Thyroid gland (tissue), 4 donors: ENCODE measurements at places on chromosomes 1 and 21. TPM values are rescaled to one million over a fixed set of nuclear protein-coding genes. Genes with fewer than 3 reads are reported as not detected.

- H3K36me3 ChIP-seq, result no peaks in the 10 kb centered on the region
- H3K4me3 ChIP-seq, result no peak overlapping the region
- H3K27ac ChIP-seq, result no peak overlapping the region
- H3K4me1 ChIP-seq, result no peaks in the 10 kb centered on the region
- DNase-seq, result no peak
Measured at GRCh38 chr1:216462066-216462775, 39.0 kb upstream of the USH2A start.

DNA sequence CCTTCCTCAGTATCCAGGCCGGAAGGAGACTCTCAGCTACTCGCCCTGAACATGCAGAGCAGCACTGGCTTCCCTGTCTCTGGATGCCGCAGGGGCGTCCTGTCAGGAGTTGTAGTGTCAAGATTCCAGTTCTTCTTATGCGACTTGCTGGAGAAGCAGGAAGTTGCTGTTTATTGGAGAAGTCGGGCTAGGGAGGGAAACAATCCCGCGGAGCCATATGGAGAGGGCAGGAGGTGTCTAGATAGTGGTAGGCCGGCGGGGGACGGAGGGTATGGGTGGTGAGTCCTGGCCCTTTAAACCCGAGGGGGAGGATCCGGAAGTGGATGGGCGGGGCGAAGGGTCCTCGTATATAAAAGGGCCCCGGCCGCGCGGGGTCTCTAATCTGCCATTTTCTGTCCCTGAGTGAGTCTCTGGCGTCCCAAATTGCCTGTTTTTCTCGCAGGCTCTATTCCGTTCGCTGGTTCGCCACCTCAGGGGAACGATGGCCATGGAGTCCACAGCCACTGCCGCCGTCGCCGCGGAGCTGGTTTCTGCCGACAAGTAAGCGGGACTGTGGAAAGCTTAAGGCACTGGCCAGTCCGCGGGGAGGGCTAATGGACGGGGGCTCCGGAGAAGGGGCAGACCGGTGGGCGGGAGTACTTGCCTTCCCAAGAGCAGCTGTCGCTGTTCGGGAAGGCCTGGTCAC lies at the start of gene NASP:
Gene NASP, plus strand, starts transcription at position 376 of the 685 bp plus-strand sequence. Its CDS starts 106 bp downstream, at position 482.
- peaks cover 17% of the 10 kb centered on the region for H3K4me1 ChIP-seq
- peak within 1 kb of the TSS; percentile 99 for H3K4me3 ChIP-seq
- peak within 1 kb of the TSS; percentile 74 for H3K27ac ChIP-seq
- H3K27me3 ChIP-seq, result no peaks in the 10 kb centered on the region

DNA sequence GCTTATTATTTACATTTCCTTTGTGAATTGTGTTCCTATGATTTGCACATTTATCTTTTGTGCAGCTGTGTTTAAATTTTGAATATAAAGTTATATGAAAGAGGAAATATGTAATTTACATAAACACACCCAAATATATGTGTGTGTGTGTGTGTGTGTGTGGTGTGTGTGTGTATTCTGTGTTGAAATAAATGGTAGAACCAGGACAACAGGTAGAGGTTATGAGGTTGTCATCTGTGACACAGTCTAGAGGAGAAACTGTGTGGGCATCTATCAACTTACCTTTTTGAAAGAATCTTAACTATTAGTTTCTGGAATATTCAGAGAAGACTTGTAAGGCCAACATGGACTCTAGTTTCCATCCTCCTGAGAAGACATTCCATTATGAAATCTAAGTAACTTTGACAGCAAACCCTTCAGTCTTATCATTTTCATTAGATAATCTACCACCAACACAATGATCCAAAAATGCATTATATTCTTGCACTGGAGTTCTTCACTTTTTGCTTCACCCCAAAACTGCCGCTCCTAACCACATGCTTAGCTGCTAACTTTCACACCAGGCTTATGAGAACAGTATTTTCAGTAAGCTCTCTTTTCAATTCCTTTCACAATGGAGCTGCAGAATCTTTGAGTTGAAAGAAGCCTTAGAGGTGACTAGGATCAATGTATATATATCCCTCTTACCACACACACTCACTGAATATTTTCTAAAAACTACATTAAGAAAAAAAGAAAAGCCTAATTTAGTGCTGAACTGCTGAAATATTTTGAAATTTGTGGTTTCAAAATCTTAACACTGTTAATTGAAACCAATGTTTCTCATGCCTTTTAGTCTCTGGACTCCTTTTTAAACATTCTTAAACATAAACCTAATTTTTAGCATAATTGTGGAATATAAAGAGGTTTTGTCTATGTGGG lies 21.8 kb downstream of the PTPRC start:
- H3K4me3 ChIP-seq, result no peak overlapping the region
- DNase-seq, result no peak
- no peaks in the 10 kb centered on the region for H3K36me3 ChIP-seq
- no peak overlapping the region for H3K27ac ChIP-seq
- no peaks in the 10 kb centered on the region for H3K27me3 ChIP-seq
- no peaks in the 10 kb centered on the region for H3K4me1 ChIP-seq

DNA sequence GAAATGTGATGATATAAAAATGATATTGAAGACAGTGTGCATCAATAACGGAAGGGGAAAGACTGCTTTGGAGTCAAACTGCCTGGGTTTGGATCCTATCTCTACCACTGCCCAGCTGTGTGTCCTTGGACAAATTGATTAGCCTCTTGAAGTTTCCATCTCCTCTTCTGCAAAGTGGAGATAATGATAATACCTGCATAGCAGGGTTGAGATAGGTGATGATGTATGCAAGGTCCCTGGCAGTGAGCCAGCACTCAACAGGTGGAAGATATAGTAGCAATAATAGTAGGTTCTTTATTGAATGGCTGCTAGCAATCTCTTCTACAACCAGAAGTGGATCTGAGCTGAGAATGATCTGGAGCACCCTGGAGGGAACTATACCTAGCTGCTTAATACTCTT lies 166.7 kb downstream of the MIS18A start:
- H3K4me3 ChIP-seq, result no peak overlapping the region
- H3K36me3 ChIP-seq, result no peaks in the 10 kb centered on the region
- no peaks in the 10 kb centered on the region for H3K27me3 ChIP-seq
- DNase-seq, result no peak
- no peak overlapping the region for H3K27ac ChIP-seq

- H3K4me3 ChIP-seq, result no peak overlapping the region
- H3K27ac ChIP-seq, result no peak overlapping the region
- DNase-seq, result no peak
- no peaks in the 10 kb centered on the region for H3K36me3 ChIP-seq
- H3K4me1 ChIP-seq, result peaks cover 3% of the 10 kb centered on the region
Measured at GRCh38 chr1:165847486-165847885, 20.1 kb downstream of the UCK2 start.

- peaks cover 12% of the 10 kb centered on the region for H3K4me1 ChIP-seq
- DNase-seq, result peak; percentile 76
Measured at GRCh38 chr1:7984811-7985210, 23.3 kb downstream of the PARK7 start.

DNA sequence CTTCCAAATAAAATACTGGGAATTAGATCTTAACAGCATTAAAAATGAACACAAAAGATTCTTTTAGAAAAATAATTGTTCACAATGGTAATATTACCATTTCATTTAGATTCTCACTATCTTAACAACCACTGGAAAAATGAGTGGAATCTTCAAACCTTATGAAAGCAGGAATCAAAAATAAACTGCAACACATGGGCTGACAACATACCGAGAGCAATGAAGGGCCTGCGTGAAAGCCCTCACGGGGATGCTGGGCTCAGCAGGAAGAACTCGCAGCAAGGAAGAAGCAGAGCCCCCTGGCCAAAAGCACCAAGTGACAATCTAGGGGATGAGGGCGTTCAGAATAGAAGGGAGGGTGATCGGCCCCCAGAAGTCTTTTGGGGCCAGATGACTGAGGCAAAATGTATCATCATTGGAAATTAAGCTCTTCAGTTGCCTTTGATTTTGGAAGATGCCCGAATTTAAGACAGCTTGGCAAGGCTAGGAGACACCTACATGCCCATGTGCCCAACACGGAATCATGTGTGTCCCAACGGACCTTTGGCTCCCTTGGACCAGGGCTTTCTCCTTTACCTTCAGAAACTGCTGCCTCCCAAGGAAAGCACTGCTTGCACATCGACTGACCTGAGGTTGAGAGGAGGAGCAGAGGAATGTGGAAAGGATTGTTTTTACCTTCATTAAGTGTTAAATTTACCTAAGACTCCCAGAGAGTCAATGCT lies 103.9 kb downstream of the TGFBR3 start:
- no peak overlapping the region for H3K4me3 ChIP-seq
- H3K4me1 ChIP-seq, result peaks cover 28% of the 10 kb centered on the region
- no peak for DNase-seq
- H3K27me3 ChIP-seq, result no peaks in the 10 kb centered on the region
- H3K36me3 ChIP-seq, result no peaks in the 10 kb centered on the region

DNA sequence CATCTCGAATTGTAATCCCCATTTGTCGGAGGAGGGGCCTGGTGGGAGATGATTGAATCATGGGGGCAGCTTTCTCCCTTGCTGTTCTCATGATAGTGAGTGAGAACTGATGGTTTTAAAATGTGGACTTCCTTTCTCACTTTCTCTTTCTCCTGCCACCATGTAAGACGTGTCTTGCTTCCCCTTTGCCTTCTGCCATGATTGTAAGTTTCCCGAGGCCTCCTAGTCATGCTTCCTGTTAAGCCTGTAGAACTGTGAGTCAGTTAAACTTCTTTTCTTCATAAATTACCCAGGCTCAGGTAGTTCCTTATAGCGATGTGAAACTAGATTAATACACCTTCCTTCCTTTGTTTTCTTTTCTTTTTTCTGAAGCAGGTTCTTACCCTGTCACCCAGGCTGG lies 13.9 kb downstream of the DNAJC6 start:
- no peaks in the 10 kb centered on the region for H3K4me1 ChIP-seq

GRCh38 chr1:240027059-240027462 lies 64.6 kb upstream of the FMN2 start:
- H3K4me1 ChIP-seq, result no peaks in the 10 kb centered on the region
- no peak overlapping the region for H3K27ac ChIP-seq
- H3K36me3 ChIP-seq, result no peaks in the 10 kb centered on the region
- H3K4me3 ChIP-seq, result no peak overlapping the region
- H3K27me3 ChIP-seq, result no peaks in the 10 kb centered on the region
- DNase-seq, result peak; percentile 25

- H3K27me3 ChIP-seq, result no peaks in the 10 kb centered on the region
- H3K4me1 ChIP-seq, result peaks cover 22% of the 10 kb centered on the region
- DNase-seq, result no peak
- peak overlapping the region; percentile 71 for H3K27ac ChIP-seq
- H3K4me3 ChIP-seq, result no peak overlapping the region
Measured at GRCh38 chr21:45356653-45357435, 48.1 kb upstream of the COL18A1 start.

DNA sequence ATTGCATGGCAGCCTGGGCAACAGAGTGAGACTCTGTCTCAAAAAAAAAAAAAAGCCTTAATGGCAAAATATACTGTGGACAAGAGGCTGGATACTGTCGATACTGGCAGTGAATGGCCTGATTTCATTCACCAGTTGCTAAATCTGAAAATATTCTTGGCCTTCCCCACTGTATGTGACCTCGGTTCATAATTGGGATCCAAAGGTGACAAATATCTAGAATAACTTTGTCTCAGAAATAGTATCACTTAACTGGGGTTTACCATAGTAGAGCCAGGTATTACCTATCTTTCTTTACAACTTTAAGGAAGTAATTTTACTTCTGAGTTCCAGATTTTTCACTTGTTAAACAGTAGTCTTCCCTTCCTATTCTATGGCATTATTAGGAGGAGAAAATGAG lies 8.4 kb downstream of the MTF2 start:
- H3K4me3 ChIP-seq, result no peak overlapping the region
- peaks cover 5% of the 10 kb centered on the region for H3K4me1 ChIP-seq
- no peaks in the 10 kb centered on the region for H3K36me3 ChIP-seq
- no peak for DNase-seq
- no peak overlapping the region for H3K27ac ChIP-seq

- no peaks in the 10 kb centered on the region for H3K36me3 ChIP-seq
- H3K4me3 ChIP-seq, result no peak overlapping the region
- H3K4me1 ChIP-seq, result no peaks in the 10 kb centered on the region
- no peaks in the 10 kb centered on the region for H3K27me3 ChIP-seq
Measured at GRCh38 chr1:36753451-36753850, 270.7 kb upstream of the CSF3R start.

DNA sequence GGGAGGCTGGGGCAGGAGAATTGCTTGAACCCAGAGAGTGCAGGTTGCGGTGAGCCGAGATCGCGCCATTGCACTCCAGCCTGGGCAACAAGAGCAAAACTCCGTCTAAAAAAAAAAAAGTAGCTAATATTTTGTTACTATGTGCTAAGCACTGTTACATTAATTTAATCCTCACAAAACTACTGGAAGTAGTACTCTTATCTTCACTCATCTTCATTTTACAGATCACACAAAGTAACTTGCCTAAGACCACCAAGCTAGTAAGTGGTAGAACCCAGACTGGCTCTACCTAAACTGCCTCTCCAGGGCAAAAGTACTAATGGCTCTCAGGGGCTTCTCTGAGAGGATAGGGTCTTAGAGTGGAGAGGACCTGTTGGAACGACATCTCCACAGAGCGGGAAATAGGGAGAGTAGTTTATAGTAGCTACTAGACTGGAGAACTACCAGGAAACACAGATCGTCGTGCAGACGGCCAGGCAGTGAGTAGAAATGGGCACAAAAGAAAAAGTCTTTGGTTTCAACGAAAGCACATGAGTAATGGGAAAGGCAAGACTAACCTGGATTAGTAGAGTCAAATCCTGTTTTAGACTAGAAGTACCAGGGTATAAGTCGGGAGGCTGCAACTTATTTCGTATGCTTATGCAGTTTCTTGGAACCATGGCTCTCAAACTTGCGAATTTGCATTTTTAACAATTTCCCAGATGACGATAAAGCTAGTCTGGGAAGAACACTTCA lies 1.4 kb downstream of the CLCC1 start:
- peaks cover 17% of the 10 kb centered on the region for H3K4me1 ChIP-seq
- H3K36me3 ChIP-seq, result no peaks in the 10 kb centered on the region
- H3K4me3 ChIP-seq, result peak overlapping the region; percentile 59

DNA sequence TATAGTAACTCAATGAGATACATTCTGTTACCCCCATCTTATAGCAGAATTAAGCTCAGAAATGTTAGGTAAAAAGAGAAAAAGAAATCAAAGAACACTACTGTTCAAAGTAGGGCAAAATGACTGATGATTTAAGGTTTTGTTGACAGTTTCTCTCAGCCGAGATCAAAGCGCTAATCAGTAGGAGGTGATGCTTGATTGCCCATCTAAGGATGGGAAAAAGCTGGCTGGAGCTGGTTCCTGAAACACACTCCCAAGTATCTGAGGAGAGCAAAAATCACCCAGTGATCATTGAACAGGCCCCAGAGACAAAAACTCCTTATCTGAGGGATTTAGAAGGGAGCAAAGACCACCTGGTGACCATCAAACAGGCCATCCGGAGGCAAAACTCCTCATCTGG lies 64.5 kb upstream of the CSF1 start:
- no peaks in the 10 kb centered on the region for H3K27me3 ChIP-seq
- peak overlapping the region; percentile 77 for H3K27ac ChIP-seq
- peaks cover 26% of the 10 kb centered on the region for H3K4me1 ChIP-seq

- no peaks in the 10 kb centered on the region for H3K27me3 ChIP-seq
- DNase-seq, result peak; percentile 31
Measured at GRCh38 chr1:30756545-30757351, 826 bp downstream of the LAPTM5 start.

The GPR52 gene
- 18.3 TPM for total RNA-seq

The RNF186 gene
- total RNA-seq, result not detected

The KRTAP21-1 gene
- not detected for total RNA-seq

The SLC44A5 gene
- 0.13 TPM for total RNA-seq

The CFHR5 gene
- total RNA-seq, result not detected

The FAM177B gene
- not detected for total RNA-seq

The LRRC53 gene
- total RNA-seq, result not detected

The S100A16 gene
- total RNA-seq, result 62.7 TPM
